Activated CD8-positive, alpha-beta memory T cell treated with anti-CD3 and anti-CD28 coated beads, Interleukin-2, amount 10 ng/mL, durations not matched to agents 7 days and 5 days (primary cell): ENCODE measurements at places on chromosomes 2 and 18. TPM values are rescaled to one million over a fixed set of nuclear protein-coding genes. Genes with fewer than 3 reads are reported as not detected.
A peak's percentile ranks its signal among the peaks of the same experiment; 100 is the strongest.

DNA sequence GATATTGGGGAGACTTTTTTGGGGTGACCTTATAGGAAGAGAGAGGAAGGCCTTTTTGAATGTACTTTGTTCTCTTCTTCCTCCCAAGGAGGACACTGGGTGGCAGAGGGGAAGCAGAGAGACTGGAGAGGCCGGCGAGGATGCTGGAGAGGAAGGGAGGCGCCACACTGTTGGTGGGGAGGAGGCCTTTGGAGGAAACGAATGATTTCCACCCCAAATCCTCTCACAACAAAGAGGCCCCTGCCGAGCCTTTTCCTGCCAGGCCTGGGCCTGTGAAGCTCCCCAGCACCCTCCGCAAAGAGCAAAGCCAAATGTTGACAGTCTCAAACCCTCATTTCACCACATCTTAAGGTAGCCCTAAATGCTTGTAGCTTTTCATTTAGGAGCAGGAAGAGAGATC is 59.0 kb upstream of the UPP2 start:
- no peak for DNase-seq

GRCh38 chr18:73690222-73690621 is 457.4 kb downstream of the FBXO15 start:
- DNase-seq: no peak

DNA sequence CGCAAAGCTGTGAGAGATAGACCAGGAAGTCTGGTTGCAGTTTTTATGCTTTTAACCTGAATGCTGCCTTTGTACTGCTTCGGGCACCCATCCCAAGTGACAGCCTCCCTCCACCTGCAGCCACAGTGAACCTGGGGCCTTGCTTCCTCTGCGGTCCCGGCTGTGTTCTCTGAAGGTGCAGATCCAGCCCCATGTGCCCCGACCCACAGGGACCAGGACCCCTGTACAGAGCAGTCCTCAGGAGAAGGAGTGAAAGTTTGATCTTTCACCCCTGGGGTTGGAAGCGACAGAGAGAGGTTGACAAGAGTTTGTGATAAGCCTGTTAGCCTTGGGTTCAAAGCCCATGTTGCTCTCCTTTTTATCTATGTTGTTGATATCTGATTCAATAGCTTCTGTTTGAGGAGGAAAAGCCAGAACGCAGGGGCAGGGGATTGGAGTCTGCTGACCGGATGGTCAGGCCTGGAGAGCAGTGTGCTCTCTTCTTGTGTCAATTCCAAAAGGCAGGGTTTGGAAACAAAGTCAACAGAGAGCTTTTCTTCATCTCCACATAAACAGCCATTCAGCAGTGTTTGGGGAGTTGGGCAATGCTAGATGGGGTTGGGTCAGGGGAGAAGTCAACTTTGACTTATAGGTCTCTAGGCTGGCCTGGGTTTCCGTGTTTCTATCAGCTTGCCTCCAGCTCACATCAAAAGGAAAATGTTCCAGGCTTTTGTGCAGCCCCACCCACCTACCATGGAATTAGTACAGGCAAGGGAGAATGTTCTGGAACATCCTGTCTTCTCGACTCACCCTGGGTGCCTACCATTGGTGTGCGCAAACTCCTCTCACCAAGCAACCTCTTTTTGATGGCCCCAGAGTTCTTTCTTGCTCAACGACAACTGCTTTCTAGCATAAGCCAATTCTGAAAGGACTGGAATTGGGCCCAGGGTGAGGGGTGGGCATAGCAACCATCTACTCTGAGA is 214.9 kb downstream of the ALPK2 start:
- DNase-seq: no peak

GRCh38 chr2:60867848-60868247 is 13.5 kb upstream of the REL start:
- peak; percentile 59 for DNase-seq

DNA sequence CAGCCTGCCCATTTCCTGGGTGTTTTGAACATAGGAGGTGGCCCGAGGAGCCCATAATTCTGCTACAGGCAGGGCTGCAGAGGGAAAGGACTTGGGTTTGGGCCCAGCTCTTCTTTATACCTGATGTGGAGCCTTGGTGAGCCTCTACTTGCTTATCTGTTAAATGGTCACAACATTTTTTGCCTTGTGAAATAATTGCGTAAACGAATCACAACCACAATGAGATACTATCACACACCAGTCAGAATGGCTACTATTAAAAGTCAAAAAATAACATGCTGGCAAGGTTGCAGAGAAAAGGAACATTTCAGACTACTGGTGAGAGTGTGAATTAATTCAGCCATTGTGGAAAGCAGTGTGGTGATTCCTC is 4.1 kb upstream of the FABP1 start:
- DNase-seq: no peak

- DNase-seq: no peak
These were observed 158.8 kb upstream of the ARL4C start for GRCh38 chr2:234655706-234656105.

GRCh38 chr18:69961718-69962117 is 14.0 kb upstream of the CD226 start:
- no peak for DNase-seq

GRCh38 chr2:120672526-120673204 is 63.0 kb upstream of the GLI2 start:
- no peak for DNase-seq

The MEP1B gene
- total RNA-seq: not detected
